Stimulated activated CD8-positive, alpha-beta memory T cell treated with anti-CD3 and anti-CD28 coated beads, Interleukin-2, amount 100 ng/mL, for 1 hour (primary cell): ENCODE measurements at places on chromosomes 11 and 22.

- no peak for DNase-seq
Measured at GRCh38 chr22:49703990-49704344, 123.7 kb downstream of the BRD1 start.

DNA sequence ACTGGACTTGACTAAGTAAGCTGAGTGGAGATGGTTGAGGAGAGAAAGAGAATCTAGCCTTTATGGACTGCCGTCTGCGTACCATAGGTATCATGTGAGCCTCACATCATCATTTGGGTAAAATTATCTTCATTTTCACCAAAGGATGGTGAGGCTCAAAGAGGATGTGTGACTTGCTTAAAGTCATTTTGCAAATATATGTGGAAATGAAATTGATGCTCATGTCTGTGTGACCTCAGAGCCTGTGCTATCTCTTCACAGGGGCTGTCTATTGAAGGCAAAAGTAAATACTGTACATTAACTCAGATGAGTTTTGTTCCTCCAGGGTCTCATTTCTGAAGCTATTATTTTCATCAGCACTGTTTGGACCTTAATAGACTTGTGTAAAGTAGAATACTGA is 83.3 kb upstream of the ALKBH3 start:
- DNase-seq = no peak

DNA sequence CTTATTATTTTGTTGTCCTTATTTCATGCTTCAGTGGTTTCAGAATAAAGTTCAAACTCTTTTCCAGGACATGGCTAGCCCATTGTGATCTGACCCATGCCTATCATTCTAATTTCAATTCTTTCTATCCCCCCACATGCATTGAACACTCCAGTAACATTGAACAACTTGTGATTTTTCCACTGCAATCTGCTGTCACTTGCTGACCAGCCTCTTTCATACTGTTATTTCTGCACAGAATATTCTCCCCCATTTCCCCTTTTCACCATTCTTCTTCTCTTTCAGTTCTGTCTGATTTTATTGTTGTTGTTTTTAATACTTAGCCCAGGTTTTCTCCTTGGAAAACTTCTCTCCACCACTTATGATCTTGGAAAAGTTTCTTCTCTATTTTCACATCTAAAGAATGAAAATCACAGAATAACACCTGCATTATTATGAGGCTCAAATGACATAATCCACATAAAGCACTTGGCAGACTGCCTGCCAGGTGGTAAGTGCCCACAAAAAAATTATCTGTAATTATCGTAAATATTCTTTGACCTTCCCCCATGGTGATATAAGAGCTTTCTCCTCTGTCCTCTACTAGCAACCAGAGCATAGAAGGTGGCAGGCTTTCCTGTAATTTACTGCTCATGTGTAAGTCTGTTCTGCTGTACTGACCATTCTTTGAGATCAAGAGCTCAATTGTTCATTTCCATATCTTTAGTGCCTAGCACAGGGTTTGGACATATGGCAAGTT is 51.9 kb upstream of the EED start:
- no peak for DNase-seq

- no peak for DNase-seq
Measured at GRCh38 chr11:77038825-77039326, 4.7 kb downstream of the B3GNT6 start.

DNA sequence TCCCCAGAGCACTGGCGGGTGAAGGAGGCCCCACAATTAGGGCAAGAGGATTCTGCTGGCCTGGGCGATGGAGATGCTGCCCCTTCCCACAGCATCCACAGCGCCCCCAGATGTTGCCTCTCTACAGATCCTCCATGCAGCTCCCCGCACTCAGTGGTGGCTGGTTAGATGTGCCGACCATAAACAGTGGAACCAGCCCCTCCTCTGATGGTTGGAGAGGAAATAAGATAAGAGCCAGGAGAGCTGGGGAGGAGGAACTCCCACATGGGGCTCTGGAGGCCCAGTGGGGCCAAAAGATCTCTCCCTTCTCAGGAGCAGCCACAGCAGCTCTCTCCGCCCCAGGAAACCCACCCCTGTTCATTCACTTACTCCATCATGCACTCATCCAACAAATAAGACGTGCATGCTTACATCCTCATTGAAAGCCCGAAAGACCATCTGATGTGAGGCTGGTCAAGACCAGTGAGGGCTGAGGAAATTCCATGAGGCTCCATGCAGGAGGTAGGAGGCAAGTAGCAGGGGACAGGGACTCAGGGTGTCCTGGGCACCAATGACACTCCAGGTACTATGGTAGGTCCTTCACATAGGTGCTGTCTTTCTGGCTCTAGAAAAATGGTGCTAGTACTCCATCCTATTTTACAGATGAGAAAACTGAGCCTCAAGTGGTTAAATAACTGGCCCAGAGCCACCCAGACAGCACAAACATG is 1.5 kb downstream of the PTGDR2 start:
- DNase-seq = no peak

DNA sequence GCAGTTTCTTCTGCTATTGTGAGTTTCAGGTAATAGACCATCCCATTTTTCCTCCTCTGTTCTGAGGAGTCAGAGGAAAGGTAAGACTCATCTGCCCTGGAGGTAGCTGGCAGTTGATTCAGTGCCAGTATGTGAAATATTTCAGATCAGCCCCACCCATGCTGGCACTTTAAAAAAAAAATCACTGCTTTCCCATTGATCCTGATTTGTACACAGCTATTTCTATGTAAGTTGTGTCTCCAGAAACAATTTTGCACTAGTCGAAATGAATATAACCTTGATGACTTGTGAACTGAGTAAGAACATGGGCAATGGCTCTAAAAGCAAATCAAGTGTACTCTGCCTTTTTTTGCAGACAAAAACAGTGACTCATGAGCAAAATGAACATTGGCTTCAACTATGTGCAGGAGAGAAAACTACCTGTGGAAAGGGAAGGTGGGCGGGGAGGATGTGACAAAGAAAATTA is 82.0 kb upstream of the OR5AK2 start:
- no peak for DNase-seq
